ENCODE measurements at places on chromosomes 13 and 19.

GRCh38 chr19:42155796-42156195 is 23.6 kb upstream of the POU2F2 start:
- DNase-seq: no peak

- no peak for DNase-seq
Measured at GRCh38 chr13:109906976-109907375, 120.6 kb upstream of the IRS2 start.

DNA sequence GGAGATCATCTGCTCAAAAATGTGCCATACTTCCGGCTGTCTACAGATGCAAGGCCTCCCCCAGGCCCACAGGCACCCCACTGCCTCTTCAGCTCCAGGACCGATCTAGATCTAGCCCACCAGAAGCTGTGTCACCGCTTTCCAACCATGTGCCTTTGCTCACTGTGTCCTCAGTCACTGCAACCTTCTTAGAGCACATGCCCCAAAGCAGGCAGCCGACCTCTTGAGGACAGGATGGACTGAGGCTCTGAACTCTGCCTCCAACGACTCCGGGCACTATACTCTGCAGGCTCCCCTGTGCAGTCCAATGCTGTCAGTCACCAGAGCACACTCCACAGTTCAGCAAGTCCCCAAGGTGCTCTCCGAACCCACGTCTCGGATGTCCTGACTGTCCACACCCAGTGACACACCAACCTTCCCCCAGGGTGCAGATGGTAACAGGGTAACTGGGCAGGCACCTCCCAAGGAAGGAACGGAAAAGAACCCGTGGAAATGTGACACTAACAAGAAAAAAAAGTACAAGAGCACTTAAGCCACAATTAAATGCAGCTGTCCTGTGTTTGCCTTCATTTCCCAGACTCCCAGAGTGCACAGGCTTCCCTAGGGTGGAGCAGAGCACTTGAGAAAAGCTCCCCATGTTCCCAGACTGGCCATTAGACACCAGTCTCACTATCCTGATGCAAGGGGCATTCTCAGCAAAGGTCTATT is 4.8 kb downstream of the STK24 start:
- DNase-seq: no peak

DNA sequence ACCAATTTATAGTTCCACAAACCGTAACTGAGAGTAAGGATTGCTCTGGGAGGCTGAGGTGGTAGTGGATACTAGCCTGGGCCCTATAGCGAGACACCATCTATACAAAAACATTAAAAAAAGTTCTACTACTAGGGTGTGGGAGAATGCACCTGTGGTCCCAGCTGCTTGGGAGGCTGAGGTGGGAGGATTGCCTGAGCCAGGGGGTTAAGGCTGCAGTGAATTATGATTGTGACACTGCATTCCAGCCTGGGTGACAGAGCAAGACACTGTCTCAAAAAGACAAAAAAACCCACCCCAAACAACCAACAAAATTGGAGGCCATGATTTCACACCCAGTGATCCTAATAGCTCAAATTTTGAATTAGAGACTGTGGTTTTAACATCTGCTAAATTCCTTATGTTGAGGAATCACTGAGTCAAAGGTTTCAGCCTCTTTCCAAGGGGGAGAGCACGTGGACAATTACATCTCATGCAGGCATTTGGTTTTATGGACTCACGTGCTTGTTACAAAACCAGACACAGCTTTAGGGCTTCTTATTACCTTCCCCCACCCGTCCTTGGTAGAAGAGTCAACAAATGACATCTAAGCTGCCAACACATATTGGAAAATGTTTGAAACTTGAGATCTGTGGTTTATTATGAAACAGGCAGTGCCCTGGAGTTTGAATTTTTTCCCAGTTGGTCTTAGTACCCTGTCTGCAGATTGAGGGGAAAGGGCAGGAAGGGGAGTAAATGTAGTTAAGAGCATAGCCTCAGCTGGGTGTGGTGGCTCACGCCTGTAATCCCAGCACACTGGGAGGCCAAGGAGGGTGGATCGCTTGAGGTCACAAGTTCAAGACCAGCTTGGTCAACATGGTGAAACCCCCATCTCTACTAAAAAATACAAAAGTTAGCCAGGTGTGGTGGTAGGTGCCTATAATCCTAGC is 18.5 kb downstream of the CYP2A6 start:
- DNase-seq: peak; percentile 99

DNA sequence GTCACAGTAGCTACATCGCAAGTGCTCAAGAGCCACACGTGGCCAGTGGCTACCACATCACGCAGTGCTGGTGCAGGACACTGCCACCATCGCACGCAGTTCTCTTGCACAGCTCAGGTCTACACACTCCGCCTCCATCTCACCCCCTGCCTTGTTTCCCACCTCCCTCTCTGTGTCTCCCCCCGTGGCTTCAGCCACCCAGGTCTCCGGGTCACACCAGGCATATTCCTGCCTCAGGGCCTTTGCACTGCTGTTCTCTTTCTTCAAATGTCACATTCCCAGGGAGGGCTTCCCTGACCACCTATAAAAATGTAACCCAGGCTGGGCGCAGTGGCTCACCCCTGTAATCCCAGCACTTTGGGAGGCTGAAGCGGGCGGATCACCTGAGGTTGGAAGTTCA is 10.6 kb downstream of the CCDC8 start:
- no peak for DNase-seq

DNA sequence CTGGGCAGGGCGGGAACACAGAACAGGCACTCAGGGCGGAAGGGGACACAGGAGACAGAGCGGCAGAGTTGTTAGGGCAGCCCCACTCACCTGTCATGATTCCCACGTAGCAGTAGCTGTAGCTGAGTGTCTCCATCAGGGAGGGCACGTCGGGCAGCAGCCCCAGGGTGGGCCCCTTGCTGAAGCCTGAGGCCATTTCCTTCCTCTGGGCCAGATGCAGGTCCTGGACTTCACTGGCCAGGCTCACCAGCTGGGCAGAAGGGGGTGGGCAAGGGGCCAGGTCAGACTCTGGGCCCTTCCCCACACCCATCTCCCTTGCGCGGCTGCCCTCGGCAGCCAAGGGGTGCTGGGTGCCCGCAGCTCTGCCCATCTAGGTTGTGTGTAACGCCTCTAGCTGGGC is 5.9 kb downstream of the MBOAT7 start:
- DNase-seq: no peak

- DNase-seq: no peak
Measured at GRCh38 chr13:19581675-19582074, 20.3 kb upstream of the TPTE2 start.

- peak; percentile 19 for DNase-seq
Measured at GRCh38 chr13:112812306-112813055, 122.6 kb downstream of the ATP11A start.

GRCh38 chr13:88526186-88526852 is 855.1 kb downstream of the SLITRK5 start:
- DNase-seq: no peak

GRCh38 chr13:74153316-74153715 is 19.1 kb upstream of the KLF12 start:
- no peak for DNase-seq

DNA sequence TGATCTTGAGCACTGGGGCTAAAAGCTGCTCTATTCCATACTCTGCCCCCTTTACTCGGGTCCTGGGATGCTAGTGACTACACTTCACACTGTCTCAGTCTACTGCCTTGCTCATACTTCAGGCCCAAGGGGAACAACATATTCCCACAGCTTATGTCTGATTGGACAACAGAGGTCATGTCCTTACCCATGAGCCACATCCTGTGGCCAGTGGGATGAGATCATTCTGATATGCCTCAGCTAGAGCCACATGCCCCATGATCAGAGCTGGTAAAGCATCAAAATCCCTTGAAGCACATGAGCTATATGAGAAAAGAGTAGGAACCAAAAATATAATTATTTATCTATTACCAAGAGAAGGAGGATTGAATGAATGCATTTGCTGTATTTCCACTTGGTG is 290.1 kb upstream of the TSHZ3 start:
- DNase-seq: no peak

- no peak for DNase-seq
Measured at GRCh38 chr13:91417660-91418325, 19.4 kb downstream of the GPC5 start.

GRCh38 chr19:7979011-7979410 is 26.4 kb downstream of the ELAVL1 start:
- no peak for DNase-seq

GRCh38 chr19:51621178-51621577 is 9.0 kb downstream of the SIGLEC5 start:
- no peak for DNase-seq

- peak; percentile 34 for DNase-seq
Measured at GRCh38 chr19:10305139-10305806, 4.3 kb downstream of the ZGLP1 start.

- DNase-seq: peak; percentile 21
Measured at GRCh38 chr19:2888731-2889224, 11.9 kb upstream of the ZNF57 start.

- DNase-seq: no peak
Measured at GRCh38 chr19:34508540-34508939, 27.0 kb downstream of the WTIP start.

DNA sequence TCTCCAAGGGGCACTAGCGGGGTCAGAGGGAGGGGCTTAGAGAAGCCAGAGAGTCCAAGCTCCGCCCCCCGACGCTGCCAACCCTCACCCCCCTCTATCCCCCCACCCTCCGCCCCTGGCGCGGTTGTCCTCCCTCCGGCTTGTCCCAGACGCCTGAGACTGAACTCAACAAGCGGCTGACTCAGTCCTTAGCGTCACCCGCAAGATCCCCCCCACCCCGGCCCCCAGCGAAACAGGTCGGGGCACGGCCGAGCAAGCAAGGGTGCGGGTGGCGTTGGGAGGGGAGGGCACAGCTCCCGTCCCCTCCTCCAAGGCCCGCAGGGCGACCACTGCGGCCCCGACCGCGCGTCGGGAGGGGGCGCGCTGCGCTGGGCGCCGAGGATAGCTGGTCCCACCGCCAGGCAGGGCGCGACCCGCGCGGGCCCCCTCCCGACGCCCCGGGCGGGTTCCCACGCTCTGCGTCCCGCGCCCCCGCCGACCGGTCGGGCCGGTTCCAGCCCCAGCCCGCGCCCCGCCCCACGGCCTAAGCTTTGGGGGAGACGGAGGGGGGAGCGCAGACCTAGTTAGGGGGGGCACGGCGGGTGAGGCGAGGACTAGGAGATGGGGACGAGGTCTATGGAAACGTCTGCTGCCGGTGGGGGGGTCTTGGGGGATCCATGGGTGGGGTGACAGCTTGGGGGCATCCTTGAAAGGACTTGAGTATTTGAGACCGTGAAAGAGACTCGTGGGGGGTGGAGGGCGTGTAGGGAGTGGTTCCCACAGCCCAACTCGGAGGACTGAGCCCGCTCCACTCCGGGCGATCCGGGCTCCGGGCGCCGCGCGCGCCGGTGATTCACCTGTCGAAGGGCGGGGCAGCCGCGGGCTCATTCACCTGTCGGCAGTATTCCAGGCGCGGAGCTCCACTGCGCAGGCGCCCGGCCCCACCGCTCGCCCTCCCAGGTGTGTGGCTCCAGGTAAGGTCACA is 5.1 kb downstream of the NOTCH3 start:
- peak; percentile 11 for DNase-seq

- DNase-seq: no peak
Measured at GRCh38 chr19:50535672-50536187, 22.0 kb upstream of the ASPDH start.

- DNase-seq: peak; percentile 76
Measured at GRCh38 chr13:76148926-76149325, 512.8 kb downstream of the LMO7 start.

DNA sequence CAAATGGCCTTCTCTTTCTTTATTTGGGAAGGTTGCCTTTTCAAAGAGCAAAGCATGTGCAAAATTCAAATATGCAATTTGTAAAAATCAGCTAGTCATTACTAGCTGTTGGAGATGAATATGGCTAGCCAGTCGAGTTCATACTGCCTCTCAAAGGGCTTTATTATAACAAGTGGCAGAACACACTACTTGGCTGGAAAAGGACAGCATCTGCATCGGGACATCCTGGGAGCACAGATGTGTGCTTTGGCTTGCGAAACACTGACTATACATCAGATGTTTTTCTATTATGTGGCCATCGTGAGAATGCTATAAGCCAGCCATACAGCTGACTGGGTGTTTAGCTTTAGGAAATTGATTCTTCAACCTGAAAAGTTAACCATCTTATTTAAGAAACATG is 424.2 kb downstream of the KCTD12 start:
- DNase-seq: no peak

DNA sequence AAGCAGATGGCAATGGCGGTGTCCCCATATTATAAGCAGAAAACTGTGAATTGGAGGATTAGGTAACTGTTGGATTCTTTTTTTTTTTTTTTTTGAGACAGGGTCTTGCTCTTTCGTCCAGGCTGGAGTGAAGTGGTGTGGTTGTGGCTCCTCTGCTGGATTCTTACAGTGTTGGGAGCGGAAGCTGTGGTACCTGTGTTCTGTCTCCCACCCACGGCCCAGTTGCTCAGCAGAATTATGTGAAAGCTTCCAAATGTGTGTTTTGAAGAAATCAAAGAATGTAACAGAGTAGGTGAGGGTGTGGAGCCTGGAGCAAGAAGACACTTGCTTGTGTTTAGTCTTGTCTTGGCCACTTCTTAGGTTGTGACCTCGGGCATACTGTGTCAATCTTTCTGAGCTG is 295.6 kb downstream of the SHISA2 start:
- DNase-seq: no peak

DNA sequence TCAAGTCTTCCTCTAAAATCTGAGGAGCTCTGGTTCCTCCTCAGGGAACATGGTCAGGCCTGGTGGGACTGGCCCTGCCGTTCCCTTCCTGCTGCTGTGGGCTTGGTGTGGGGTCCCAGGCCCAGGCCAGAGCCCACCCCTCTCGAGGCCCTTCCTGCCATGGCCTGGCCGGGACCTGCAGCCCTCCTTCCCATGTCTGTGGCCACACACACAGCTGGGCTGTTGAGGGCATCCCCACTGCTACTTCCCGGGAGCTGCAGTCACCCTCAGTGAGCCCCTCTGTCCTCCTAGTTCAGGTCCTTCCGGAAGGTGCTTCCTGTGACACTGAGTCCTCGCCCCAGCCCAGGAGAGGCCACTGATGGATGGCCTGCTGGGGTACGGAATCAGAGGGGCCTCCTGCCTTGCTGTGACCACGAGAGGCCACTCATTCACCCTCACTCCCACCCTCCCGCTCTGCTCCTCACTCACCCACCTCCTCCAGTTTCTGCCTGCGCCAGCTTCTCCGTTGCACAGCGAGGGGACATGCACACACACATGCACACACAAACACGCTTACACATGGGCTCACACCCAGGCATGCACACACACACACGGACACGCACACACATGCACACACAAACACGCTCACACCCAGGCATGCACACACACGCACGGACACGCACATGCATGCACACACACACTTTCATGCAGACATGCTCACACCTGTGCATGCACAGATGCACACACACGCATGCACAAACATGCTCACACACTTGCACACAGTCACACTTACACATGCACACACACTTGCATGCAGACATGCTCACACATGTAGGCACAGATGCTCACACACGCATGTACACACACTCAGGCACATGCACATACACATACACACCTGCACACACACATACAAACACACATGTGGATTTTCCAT is 7.3 kb upstream of the MCF2L start:
- DNase-seq: no peak

Data from amniotic epithelial cell (primary cell).